ENCODE measurements at places on chromosomes 6 and 20. TPM values are rescaled to one million over a fixed set of nuclear protein-coding genes. Genes with fewer than 3 reads are reported as not detected.

GRCh38 chr20:11769825-11770224 is 147.9 kb upstream of the BTBD3 start:
- no peak overlapping the region for H3K27ac ChIP-seq
- no peaks in the 10 kb centered on the region for H3K36me3 ChIP-seq
- H3K4me1 ChIP-seq: no peaks in the 10 kb centered on the region
- no peak overlapping the region for H3K4me3 ChIP-seq

- no peak overlapping the region for H3K4me3 ChIP-seq
- H3K27ac ChIP-seq: no peak overlapping the region
- no peaks in the 10 kb centered on the region for H3K27me3 ChIP-seq
- no peaks in the 10 kb centered on the region for H3K4me1 ChIP-seq
Measured at GRCh38 chr6:73728548-73729205, 32.7 kb downstream of the CD109 start.

DNA sequence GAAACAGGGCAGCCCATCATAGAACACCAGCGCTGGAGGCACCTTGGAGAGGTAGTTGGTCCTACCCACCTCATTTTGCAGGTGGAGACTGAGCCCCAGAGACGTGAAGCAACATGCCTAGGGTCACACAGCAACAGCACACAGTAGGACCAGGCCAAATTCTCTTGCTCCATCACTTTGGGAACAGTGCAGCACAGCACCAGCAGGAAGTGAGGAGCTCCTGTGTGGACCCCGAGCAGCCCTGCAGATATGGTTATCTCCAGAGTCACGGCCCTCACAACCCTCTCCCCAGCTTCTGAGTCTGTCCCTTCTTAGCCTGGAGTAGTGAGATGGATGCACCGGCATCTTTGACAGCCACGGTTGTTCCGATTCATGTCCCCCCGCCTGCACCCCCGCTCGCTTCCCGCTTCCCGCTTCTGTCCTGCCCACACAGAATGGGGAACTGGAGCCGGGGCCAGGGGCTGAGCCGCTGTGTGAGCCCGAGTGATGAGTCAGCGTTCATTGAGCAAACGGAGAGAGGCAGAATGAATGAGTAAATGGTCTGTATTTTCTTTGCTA is 72.6 kb upstream of the DUSP22 start:
- H3K4me3 ChIP-seq: no peak overlapping the region
- H3K4me1 ChIP-seq: no peaks in the 10 kb centered on the region
- no peaks in the 10 kb centered on the region for H3K36me3 ChIP-seq
- DNase-seq: no peak

DNA sequence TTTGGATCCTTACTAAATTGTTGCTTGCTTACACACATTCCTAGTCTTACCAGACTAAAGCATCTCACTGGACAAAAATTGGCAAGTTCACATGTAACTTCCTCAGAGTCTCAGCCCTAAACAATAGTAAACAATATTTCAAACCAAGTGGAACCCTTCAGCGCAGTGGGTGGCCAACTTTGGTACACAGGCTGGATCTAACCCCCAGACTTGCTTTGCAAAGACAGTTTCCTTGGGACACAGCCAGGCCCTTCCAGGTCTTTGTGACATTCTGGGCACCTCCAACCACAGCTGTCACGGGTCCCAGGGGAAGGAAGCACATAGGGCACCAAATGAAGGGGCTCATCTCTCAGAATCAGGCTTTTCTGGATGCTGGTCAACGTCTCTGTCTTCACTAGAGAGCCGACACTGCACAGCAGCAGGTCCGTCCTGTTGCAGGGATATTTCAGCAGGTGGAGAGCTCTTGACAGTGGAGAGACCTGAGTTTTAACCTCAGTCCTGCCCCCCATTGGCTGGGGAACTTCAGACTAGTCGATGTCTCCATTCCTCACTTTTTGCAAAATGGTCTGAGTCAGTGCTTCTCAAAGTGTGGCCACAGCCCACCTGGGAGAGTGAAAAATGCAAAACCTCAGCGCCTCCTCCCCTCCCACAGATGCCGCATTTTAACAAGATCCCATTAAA is 91.4 kb downstream of the BFSP1 start:
- H3K27me3 ChIP-seq: no peaks in the 10 kb centered on the region
- no peaks in the 10 kb centered on the region for H3K36me3 ChIP-seq
- no peaks in the 10 kb centered on the region for H3K4me1 ChIP-seq
- H3K27ac ChIP-seq: no peak overlapping the region
- DNase-seq: no peak

- no peak overlapping the region for H3K27ac ChIP-seq
- H3K27me3 ChIP-seq: no peaks in the 10 kb centered on the region
- no peak for DNase-seq
- H3K36me3 ChIP-seq: no peaks in the 10 kb centered on the region
- H3K4me3 ChIP-seq: no peak overlapping the region
Measured at GRCh38 chr20:24365670-24366069, 103.8 kb upstream of the SYNDIG1 start.

GRCh38 chr6:19204445-19204844 is 632.7 kb upstream of the ID4 start:
- H3K36me3 ChIP-seq: no peaks in the 10 kb centered on the region
- no peaks in the 10 kb centered on the region for H3K4me1 ChIP-seq
- DNase-seq: no peak
- H3K27ac ChIP-seq: no peak overlapping the region
- no peaks in the 10 kb centered on the region for H3K27me3 ChIP-seq
- no peak overlapping the region for H3K4me3 ChIP-seq

DNA sequence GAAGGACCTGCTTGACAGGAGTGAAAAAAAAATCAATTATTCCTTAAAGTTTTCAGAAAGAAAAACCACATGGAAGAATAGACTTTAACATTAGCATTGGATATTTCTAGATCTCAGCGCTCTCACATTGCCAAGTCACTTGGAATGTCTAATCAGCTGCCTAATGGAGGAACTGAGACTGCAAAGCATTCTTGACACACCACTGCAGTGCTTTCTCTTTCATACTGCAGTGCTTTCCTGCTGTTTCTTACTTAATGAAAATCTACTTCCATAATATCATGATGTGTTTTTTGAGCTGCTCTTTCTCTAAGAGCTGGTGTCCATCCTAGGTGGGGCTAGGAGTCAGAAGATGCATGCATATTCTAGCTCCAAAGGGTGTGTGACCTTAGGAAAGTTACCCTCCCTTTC is 20.4 kb upstream of the MCM3 start:
- no peak overlapping the region for H3K4me3 ChIP-seq
- DNase-seq: no peak
- H3K36me3 ChIP-seq: no peaks in the 10 kb centered on the region

DNA sequence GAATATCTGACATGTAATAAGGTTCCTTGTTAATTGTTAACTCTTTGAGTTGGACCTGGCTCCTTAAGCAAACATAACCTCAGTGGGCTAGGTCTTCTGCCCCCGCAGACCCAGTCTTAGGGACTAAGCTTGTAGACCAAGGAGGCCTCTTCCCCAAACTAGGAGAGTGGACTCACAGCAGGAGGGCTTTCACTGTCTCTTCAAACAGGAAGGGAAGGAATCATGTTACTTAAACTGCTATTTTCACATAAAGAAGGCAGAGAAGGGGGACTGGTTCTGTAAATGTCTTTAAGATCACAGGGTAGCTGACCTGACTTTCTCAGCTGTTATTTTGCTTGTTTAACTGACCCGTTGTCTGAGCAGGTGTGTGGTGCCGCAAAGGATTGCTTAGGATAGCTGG is 34.9 kb upstream of the PRDM1 start:
- H3K4me1 ChIP-seq: no peaks in the 10 kb centered on the region
- no peak overlapping the region for H3K27ac ChIP-seq
- no peaks in the 10 kb centered on the region for H3K36me3 ChIP-seq
- DNase-seq: no peak
- H3K4me3 ChIP-seq: no peak overlapping the region
- H3K27me3 ChIP-seq: no peaks in the 10 kb centered on the region

DNA sequence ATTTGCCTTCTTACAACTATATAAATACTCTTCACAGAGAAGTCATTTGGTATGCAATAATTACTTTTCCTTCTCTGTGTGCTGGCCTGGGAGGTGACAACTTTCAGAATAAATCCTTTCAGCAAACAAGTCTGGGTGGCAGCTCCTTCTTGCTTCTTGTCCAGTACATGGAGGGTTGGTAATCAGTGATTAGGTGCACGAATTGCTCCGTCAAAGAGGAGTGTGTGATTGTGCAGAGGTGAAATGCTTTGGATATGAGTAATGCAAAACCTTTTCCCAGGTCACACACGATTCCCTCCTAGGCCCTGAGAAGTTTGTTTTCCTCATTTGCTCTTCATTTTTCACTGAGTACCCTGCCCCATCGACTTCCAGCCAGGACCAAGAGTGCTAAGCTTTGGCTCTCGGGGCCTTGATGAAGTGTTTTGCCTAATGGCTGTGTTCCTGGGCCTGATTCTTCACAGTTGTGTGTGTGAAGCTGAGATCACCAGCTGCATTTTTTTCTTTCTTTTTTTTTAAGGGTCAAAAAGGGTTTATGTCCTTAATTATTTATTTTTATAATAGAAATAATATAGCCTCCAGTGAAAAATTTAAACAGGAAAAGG is 216.5 kb downstream of the ZMYND8 start:
- H3K27ac ChIP-seq: peak overlapping the region; percentile 33
- H3K27me3 ChIP-seq: no peaks in the 10 kb centered on the region
- no peak overlapping the region for H3K4me3 ChIP-seq
- DNase-seq: peak; percentile 44
- no peaks in the 10 kb centered on the region for H3K36me3 ChIP-seq

GRCh38 chr6:158743033-158743651 is 76.0 kb downstream of the EZR start:
- H3K4me3 ChIP-seq: no peak overlapping the region
- H3K4me1 ChIP-seq: no peaks in the 10 kb centered on the region
- H3K36me3 ChIP-seq: no peaks in the 10 kb centered on the region
- H3K27ac ChIP-seq: no peak overlapping the region
- H3K27me3 ChIP-seq: no peaks in the 10 kb centered on the region

DNA sequence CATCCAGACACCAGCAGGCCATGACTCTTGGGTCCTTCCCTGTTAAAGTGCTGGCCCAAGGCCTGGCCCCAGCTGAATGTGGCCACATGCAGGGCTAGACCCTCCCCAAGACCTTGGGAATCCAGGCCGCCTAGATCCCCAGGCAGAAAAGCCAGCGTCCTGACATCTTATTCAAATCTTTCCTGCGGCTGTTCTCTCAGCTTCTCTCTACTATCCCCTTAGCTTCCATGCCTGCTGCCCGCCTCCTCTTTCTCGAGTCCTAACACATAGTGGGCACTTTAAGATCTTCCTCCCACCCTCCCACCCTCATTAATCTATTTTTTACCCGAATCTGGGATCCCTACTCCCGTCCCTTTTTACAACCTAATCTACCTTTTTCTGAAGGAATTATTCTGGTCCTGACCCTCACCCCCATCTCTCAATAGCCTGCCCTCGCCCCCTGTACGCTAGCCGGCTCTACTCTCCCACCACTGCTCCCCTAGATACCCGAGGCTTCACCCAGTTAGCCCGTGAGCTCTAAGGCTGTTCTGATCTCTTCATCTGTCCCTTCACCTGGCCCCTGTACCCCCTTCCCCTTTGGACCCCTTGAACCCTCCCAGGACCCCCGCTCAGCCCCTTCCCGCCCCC is at the start of gene CCHCR1:
Gene CCHCR1, minus strand, starts transcription at position 290 of the 627 bp plus-strand sequence. Its CDS starts 202 bp downstream, at position 88.
- no peak within 1 kb of the TSS for H3K27ac ChIP-seq
- no peak for DNase-seq
- peaks cover 3% of the 10 kb centered on the region for H3K36me3 ChIP-seq

GRCh38 chr20:18926965-18927364 is 113.4 kb downstream of the SCP2D1 start:
- H3K27ac ChIP-seq: no peak overlapping the region
- no peaks in the 10 kb centered on the region for H3K4me1 ChIP-seq
- DNase-seq: no peak
- no peak overlapping the region for H3K4me3 ChIP-seq

DNA sequence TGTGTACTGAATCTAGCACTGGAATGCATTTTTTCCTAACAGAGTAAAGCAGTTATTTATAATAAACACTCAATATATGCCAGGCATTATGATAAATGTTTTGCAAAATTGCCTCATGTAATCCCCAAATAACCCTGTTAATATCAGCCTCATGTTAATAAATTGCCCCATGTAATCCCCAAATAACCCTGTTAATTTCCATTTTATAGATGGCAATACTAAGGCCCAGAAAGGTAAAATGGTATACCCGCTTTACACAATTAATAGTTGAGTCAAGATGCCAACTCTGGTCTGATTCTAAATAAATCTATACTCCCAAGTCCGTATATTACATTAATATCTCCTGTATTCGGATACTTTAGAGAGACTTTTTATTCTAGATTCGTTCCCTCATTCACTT is 6.3 kb downstream of the MYB start:
- DNase-seq: no peak
- H3K4me3 ChIP-seq: no peak overlapping the region
- no peaks in the 10 kb centered on the region for H3K36me3 ChIP-seq
- H3K4me1 ChIP-seq: peaks cover 12% of the 10 kb centered on the region
- H3K27ac ChIP-seq: no peak overlapping the region
- no peaks in the 10 kb centered on the region for H3K27me3 ChIP-seq

DNA sequence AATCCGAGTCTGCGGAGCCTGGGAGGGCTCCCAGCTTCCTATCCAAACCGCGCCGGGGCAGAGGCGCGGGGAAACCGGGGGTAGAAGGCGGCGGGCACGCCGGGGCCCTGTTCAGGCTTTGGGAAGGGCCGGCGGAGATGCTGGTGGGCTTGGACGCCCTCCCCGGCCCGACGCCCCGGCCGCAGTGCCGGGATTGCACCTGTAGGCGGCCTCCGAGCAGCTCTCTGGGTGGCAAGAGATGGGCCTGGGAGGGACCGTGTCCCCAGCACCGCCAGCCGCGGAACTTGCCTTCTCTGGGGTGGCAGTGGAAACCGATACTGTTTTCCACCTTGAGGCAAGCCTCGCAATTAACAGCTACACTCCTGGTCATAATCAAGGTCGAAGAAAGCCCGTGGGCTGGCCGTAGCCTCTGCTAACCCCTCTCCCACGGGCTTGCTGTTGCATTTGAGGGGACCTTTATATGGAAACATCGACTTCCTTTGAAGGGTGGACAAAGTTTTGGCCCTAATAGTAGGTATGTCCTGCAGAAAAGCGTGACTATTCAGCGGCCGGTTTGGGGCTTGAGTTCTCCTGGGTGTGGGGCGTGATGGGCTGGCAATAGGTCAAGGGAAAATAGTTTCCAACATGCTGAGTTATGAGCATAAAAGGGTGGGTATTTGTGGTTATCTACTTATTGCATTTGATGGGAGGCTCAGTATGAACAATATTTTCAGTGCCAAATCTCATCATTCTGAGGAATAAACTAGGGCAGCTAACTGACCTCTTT is 1.1 kb upstream of the JAG1 start:
- H3K36me3 ChIP-seq: no peaks in the 10 kb centered on the region
- H3K4me3 ChIP-seq: peak overlapping the region; percentile 77
- peak overlapping the region; percentile 99 for H3K27ac ChIP-seq
- peaks cover 24% of the 10 kb centered on the region for H3K4me1 ChIP-seq
- DNase-seq: peak; percentile 74
- H3K27me3 ChIP-seq: no peaks in the 10 kb centered on the region

BLCAP gene
- total RNA-seq: 56.6 TPM

STMND1 gene
- not detected for total RNA-seq

TRAPPC3L gene
- total RNA-seq: 0.42 TPM

GRM4 gene
- not detected for total RNA-seq

CNR1 gene
- 7.9 TPM for total RNA-seq

SLC4A11 gene
- 49.0 TPM for total RNA-seq

CDH22 gene
- total RNA-seq: 3.0 TPM

PAX1 gene
- 1.6 TPM for total RNA-seq

ULBP2 gene
- 1.5 TPM for total RNA-seq

MAS1 gene
- total RNA-seq: not detected

CRISP2 gene
- not detected for total RNA-seq

RBM24 gene
- total RNA-seq: 2.4 TPM

NRN1 gene
- total RNA-seq: 1.1 TPM

TGM3 gene
- not detected for total RNA-seq

Data from thyroid gland (tissue), 4 donors.